Stimulated activated CD4-positive, alpha-beta T cell treated with anti-CD3 and anti-CD28 coated beads, TNF-alpha, amount 100 ng/mL, for 24 hours (primary cell): ENCODE measurements at places on chromosomes 16 and 17.

GRCh38 chr17:80999536-81000333 is 8.1 kb downstream of the CHMP6 start:
- no peak for DNase-seq

GRCh38 chr16:52460639-52461178 is 86.2 kb downstream of the TOX3 start:
- DNase-seq, result no peak

DNA sequence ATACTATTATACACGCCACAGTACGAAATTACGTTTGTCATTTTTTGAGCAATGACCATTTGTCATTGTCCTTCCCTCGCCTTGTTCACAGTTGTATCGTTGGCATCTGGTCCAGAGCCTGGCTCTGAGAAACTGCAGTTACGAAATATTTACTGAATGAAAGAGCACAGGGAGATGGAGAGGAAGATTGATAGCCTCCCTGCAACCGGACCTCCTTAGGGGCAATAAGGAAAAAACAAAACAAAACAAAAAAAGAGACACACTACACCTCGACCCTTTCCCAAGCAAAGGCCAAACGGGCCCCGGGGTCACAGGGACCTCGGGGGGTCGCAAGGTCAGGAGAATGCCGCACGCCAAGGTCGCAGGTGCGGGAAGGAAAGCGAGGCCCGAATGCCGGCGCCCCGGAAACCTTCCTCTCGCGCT is 857 bp downstream of the GOT2 start:
- no peak for DNase-seq

DNA sequence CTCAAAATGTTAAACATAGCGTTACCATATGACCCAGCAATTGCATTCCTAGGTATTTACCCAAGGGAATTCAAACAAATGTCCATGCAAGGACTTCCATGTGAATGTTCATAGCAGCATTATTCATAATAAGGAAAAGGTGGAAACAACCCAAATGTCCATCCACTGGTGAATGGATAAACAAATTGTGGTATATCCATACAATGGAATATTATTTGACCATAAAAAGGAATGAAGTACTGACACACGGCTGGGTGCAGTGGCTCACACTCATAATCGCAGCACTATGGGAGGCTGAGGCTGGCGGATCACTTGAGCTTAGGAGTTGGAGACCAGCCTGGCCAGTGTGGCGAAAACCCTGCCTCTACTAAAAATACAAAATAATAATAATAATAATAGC is 24.1 kb upstream of the GOSR2 start:
- no peak for DNase-seq

DNA sequence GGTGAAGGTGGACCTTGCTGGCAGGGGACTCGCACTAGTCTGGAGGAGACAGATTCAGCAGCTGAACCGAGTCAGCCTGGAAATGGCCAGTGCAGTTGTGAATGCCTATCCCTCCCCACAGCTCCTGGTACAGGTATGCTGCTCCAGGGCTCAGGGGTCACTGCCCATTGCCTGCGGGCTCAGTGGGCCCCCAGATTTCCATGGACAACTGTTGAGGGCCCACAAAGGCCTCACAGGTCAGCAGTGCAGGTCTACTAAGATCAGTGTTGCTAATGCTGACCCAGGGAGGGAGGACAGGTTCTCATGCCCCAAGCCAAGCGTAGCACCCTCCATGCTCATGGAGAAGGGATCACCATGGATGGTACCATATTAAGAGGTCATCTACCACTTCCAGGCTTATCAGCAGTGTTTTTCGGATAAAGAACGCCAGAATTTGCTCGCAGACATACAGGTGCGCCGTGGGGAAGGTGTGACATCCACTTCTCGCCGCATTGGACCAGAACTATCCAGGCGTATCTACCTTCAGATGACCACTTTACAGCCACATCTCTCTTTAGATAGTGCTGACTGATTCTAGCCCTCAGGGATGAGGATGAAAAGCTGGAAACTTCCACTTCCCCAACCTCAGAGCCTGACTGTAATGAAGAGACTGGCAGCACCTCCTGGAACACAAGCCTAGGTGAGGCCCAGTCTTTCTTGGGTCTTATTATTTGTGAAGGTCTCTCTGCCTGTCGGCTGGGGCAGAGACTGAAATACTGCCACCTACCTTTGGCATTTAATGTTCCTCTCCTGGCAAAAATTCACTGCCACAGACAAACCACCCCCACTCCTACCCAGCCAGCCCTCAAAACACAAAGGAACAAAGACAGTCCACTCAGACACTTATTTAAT is 7.6 kb downstream of the EME1 start:
- no peak for DNase-seq

- no peak for DNase-seq
Observed at GRCh38 chr17:35977509-35977908, 3.8 kb downstream of the CCL16 start.

DNA sequence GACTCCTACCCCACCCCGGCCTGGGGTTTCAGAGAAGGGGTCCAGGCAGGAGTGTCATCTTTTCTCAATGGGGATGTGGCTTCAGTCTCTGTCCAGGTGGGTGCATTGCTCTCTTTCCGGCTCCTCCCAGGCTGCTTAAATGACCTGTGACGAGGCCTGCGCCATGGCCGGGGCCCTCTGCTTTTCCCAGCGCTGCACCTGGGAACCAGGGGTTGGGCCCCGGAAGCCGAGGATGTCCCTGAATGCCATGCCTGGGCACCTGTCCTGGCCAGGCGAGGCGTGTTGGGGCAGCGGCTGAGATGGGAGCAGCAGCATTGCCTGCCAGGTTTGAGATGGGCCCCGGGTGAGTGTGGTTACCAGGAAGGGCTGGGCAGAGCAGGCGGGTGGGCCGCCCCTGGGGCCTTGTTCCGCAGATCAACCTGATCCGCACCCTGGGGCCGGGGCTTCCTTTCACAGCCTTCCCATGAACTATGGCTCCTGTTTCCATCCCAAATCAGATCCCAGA is 147.4 kb downstream of the SEC14L1 start:
- no peak for DNase-seq
